ENCODE measurements at places on chromosomes 6 and 20. TPM values are rescaled to one million over a fixed set of nuclear protein-coding genes. Genes with fewer than 3 reads are reported as not detected.

DNA sequence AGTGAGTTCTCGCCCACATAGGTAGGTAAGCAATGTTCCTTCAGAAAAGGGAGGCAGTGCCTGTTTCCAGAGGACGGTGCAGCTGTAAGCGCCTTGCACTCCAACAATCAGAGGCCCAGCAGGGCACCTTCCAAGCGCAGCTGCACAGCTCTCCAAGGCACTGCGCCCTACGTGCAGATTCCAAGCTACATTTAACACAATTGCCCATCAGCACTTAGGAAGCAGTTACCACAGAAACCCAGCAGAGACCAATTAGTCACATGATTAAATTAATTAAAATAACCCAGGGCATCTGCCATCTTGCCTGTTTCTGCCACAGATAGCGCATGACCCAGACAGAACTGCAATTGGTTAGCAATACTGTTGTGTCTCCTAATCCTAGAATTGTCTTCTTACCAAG is 65.5 kb downstream of the SOBP start:
- DNase-seq = no peak

The MMP24 gene
- not detected for total RNA-seq

DNA sequence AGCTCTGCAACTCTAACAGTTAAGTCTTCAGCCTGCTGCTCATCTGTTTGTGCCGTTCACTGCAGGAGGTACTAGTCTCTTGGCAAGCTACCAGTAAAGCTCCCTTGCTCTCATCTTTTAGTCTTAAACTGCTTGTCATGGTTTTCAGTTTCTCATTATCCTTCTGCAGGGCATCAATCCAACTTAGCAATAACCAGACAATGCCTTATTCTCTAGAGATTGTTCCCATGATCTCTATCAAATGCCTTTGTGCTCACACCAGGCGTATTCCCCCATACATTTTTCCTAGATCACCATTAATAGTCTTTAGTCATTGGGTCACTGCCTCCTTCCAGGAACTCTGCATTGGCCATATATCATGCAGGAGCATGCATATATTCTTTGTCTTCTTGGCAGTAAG is 171.3 kb downstream of the GRM1 start:
- no peak for DNase-seq

DNA sequence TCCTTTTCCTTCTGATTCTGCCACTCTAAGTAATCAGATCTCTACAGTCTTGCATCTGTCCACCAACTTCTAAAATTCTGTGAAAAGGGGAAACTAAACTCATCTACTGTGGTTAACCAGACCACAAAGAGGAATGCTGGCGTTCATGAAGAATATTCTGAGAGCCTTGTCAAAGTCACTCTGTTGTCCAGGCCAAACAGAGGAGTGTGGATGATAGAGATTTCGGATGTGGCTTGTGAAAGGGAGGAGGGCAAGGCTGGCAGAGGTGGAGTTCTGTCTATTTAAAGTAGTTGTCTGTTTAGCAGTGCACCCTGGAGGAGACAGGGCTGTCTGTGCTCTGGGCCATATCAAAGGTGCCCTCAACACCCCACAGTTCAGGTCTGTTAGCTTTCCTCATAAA is 33.9 kb downstream of the CCN2 start:
- no peak for DNase-seq

GRCh38 chr20:57229490-57229889 is 37.0 kb downstream of the BMP7 start:
- DNase-seq = no peak

DNA sequence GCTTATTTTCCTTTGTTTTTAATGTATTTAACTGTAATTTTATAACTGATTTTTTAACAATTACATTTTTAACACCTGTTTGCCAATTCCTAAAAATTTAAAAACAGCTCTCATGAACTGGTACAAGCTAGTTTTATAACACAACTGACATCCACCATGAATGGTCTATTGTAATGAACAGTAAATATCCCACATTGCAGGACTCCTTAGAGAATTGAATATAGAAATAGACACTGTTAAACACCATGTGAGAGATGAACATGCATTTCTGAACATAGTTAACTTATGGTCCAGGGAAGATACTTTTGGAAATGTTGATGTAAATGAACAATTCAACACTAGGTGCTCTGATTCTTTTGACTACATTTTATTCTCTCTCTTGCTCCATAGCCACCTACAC is 195.1 kb upstream of the GMDS start:
- no peak for DNase-seq

DNA sequence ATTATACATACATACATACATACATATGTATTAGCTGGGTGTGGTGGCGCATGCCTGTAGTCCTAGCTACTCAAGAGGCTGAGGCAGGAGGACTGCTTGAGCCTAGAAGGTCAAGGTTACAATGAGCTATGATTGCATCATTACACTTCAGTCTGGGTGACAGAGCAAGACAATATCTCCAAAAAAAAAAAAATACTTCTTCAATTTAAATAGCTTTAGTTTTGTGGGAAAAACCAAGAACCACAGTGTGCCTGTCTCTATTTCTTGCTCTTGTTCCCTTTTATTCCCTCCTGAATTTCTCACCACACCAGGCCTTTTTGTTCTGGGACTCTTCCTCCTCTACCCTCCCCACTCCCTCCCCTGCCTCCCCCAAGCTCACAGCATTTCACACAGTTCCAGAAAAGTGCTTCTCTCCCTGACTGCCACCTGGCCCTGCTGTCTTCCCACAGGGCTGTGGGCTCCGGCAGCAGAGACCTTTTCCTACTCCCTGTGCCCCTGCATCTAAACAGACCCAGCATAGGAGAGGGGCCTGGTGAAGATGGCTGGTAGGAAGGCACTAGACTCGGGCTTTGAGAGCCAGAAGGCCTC is 1.3 kb downstream of the C20orf203 start:
- no peak for DNase-seq

DNA sequence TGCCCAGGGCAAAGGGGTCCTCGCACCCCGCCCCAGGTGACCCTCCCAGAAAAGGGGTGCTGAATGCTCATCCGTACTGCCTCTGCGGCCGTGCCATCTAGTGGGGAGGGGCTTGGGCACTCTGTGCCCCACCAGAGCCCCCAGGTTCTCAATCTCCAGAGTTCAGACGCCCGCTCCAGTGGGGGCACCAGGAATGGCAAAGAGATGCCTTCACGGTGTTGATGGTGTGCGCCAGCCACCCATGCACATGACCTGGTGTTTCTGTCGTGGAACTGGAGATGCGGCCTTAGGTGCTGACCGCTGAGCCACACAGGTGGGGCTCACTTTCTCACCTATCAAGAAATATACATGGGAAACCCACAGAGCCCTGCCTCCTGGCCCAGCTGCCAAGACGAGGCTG is 30.8 kb downstream of the GNAS-AS1 start:
- DNase-seq = no peak

The SRMS gene
- total RNA-seq = not detected

- DNase-seq = no peak
These were observed 302.7 kb upstream of the PRDM1 start for GRCh38 chr6:105783333-105783935.

DNA sequence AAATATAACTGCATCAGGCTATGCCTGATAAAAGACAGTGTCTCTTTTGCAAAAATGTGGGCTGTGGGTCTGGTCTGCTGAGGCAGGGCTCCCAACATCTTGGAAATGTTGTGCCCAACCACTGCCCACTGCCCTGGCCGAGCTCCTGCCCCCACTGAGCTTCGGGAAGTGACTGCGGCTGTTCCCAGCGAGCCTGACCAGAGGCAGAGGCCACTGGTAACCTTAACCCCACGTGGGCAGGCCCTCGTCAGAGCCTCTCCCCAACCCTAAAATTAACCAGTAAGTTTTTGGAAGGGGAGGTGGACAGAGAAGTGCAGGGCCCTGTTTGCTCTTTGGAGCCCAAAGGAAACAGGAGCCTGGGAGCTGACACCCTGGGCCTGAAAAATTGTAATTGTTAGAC is 225.9 kb downstream of the MAFB start:
- DNase-seq = no peak

The BPIFA2 gene
- not detected for total RNA-seq

The BANF2 gene
- not detected for total RNA-seq

DNA sequence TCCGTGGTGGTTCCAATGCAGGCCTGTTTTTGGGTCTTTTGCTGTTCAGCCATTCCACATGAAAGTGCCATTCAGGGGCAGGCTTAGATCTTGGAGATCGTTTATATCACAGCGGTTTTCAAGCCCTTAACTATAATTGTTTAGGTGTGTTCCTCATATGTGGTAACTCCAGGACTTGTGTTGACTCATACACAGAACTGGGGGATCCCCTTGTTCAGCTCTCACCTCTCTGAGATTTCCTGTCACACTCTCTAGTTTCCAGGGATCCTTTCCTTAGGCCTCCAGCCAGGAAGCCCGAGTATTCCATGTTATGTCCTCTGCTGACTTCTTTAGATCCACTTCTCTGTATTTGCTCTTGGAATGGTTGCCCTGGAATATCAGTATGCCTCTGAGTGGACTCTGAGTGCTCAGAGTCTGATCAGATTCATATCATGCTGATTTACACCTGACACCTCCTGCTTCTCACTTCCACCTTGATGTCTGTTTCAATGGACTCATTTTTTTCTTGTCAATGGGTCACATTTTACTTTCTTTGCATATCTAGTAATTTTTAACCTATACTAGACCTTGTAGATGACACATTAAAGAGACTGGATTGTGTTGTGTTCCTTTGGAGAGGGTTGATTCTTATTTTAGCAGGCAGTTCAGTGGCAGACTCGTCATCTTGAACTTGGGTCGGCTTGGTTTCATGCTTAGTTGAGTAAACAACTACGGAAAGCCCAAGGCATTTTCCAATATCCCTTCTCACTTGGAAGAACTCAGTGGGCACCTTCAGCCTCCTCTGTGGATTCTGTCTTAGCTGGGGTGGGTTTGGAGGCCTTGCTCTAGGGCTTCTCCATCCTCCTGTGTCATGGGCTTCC is 13.1 kb downstream of the NTSR1 start:
- no peak for DNase-seq

DNA sequence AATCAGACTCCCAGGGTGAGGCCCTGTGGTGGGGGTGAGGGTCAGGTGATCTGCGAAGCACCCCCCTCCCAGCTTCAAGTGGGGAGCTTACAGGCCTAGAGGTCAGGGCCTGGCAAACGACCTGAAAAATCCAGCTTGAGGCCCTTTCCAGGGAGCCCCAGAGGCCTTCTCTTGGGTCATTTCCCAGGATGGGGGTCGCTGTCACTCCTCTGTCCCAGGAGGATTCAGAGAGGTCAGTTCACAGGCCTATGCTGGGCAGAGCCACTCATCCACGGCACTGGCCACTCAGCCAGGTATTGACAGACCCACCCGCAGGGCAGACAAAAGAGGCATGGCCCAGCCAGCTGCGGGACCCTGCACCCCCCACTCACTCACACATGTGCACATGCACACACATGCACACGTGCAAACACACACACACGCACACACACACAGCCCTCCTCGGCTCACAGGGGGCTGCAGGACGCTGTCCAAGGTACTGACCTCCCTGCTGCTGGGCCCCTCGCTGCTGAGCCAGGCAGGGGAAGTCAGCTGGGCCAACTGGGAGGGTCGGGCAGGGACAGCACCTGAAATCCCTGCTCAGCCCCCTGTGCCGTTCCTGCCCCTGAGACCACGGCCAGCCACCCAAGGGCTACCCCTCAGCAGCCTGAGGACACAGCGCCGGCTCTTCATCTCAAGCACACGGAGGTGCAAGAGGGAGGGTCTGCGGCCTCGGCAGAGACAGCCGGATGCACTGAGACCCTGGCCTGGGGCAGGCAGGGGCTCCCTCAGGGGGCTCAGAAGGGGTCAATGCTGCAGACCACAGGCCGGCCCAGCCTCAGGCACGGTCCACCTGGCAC is 113.8 kb downstream of the TAF4 start:
- DNase-seq = no peak

DNA sequence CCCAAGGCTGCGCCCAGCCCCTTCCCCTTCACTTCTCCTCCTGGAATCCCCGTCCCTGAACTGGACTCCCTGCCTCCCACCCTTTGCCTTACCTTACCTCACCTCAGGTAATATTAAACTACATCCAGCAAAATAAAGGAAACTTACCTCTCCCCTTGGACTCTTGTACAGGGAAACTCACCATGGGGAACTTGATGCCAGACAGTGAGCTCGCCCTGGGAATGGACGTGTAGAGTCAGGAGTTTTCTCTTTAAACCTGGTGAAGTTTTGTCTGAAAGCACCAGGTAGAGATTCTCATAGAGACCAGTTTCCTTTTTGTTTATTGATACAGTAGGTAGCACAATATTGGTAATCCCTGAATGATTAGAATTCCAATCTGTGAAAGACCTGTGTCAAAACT is 544 bp upstream of the HLA-C start:
- no peak for DNase-seq

Data from activated CD4-positive, alpha-beta memory T cell treated with anti-CD3 and anti-CD28 coated beads, Interleukin-2, amount 10 ng/mL, durations not matched to agents 7 days and 5 days (primary cell).